ENCODE measurements at places on chromosomes 1 and 21.

DNA sequence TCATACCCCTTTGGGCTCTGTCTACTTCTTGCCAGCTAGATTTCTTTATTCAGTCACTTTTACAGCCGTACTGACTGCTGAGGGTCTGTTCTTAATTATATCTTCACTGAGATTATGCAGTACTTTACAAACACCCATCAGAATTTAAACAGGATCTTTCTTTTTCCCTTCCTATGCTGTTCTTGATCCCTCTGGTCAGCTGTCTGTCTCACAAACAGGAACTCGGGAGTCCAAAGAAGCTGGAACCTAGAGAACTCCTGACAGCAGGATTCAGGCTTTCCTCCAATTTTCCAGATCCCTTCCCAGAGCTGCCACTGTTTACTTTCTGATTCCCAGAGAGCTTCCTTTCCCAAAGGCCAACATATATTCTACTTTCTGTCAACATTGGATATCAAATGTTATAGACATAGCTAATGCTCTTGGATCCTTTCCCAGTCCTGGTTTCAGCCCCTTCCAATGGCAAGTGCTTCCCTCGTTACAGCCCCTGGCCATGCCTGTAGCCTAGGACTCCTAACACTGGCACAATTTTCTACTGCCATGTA, 59.5 kb downstream of the ATP2B4 start:
- DNase-seq, result no peak

DNA sequence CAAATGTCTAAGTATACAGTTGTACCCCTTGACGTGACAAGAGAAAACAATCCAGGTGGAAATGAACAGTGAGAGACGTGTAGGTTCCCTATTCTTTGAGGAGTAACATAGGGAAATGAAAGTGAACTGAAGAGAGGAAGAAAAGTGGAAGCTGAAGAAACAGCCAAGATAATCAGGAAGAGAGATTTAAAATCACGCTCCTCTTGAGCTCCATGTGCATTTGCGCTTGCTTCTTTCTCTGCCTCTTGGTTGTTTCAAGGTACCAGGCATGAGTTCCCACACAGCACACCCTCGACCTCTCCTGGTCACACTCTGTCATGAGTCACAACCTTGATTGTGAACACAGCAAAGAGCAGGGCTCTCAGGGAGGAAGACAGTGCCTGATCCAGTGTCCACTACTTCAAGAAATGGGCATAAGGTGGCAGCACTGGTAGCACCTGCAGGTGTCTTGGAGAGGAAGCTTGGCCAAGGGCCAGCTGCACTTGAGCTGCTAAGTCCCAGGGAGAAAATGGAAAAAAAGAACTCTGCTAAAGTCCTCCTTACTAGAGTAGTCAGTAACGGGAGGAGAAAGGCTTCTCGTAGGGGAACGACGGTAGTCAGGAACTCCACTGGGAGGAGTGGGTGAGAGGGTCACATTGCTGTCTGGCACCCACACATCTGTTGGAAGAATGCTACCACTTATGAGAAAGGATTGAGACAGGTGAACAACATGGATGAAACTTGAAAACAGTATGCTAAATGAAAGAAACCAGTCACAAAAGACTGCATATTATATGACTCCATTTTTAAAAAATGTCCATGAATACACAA, 18.3 kb upstream of the ARID1A start:
- DNase-seq, result no peak

GRCh38 chr1:59453297-59453968, 156.5 kb downstream of the FGGY start:
- no peak for DNase-seq

- DNase-seq, result no peak
Observed at GRCh38 chr1:241627453-241628259, 12.5 kb downstream of the CHML start.

GRCh38 chr1:174191349-174191862, 32.1 kb downstream of the RABGAP1L start:
- DNase-seq, result no peak

DNA sequence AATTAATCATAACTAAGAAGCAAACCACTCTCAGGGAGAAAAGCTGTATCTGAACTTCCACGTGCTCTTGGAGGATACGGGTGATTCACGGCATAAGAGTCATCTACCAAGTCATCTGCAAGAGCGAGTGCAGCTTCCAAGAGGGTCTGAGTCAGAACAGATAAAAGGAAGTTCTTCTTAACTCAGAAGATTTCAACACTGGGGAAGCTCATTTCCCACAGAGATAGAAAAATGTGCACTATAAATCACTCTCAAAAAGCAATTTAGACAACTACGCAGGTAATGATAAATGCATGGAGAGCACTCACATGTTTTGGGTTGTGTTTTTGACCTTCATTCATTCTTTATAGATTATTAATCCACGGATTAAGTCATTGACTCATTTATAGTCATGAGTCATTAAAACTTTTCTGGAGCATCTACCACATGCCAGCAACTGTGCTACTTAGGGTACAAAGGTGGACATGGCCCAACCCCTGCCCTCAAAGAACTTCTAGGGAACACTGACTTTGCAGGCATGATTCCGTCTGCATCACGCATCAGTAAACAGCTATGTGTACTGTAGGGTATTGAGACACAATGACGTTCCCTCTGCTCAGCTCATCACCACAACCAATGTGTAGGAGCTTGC, 20.8 kb downstream of the KCNJ15 start:
- DNase-seq, result no peak

DNA sequence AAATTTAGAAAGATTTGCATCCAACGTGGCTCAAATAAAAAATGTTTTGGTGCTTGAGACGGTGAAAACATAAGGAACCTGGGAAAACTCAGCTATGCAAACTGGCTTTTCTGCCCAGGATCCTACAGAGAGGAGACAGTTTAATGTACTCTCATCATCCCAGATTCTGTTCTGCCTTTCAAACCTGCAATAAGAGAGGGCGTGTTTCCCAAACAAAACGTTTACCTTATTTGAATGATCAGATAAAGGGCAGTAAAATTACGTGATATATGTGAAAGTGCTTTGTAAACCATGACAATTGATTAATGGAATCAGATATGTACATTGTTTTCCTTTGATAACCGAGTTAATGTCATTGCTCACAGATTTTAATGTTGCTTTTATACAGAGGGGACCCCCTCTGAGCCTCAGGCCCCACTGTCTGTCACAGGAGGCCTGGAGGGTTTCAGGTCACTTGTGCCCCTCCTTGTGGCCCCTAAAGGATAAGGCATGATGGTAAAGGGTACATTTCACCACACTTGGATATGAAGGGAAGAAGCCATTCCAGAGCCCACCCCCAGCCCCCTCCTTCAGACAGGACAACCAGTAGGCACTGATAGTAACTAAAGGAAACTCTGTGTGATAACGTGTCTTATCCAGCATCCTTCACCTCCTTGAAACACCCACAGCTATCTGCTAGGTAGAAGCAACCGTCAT, 157.6 kb downstream of the EDEM3 start:
- no peak for DNase-seq

DNA sequence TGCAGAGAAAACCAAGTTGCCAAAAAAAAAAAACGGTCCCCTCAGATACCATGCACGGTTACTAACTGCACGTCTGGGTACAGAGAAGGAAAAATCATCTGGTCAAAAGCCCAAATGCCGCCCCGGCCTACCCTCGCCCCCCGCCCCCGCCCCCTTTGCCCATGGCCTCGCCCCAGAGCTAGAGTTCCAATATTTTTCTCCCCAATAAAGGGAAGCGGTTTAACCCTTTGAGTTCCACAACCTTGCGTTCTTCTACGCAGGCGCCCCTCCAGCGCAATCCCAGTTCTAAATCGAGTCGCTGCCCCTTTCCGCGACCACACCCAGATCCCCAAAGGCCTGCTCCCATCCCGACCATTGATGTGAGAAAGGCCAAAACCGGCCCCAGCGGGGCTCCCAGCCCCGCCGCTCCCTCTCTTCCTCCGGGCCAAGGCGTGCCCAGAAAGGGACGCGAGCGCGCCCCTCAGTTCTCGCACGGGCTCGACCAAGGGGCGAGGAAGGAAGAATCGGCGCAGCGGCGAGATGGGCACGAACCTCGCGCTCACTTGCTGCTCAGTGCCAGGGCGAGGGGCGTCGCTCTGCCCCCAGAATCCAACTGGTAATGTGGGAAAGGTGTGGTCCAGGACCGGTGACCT, 797 bp downstream of the WDR47 start:
- peak; percentile 3 for DNase-seq

- DNase-seq, result no peak
Observed at GRCh38 chr1:41639332-41639936, 155.0 kb upstream of the EDN2 start.

DNA sequence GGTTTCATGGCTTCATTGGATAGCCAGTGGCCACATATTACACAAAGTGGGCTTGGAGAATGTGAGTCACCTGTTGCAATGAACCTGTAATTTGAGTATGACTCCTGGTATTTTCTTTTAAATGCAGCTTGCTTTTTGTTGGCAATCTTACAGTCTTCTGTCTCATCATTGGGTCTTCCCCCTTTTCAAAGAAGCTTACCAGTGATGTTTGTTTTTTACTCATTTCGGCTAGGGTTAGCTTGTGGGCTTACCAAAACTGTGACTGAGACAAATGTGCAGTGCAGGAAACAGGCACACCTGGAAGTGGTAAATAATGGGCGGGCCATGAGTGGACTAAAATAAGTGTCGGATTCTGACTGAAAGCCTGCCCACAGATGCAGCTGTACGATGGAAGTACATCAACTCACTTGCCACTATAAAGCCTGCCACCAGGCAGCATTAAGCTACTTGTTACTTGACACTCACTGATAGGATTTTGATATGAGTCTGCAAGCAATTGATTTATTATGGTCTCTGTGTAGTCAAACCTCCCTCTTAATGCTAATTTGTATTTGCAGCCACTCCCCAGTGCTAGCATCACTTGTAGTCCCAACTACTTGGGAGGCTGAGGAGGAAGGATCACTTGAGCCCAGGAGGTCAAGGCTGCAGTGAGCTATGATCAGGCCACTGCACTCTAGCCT, 4.2 kb downstream of the HHAT start:
- DNase-seq, result no peak

GRCh38 chr1:37792943-37793686, 532 bp upstream of the MANEAL start:
- no peak for DNase-seq

DNA sequence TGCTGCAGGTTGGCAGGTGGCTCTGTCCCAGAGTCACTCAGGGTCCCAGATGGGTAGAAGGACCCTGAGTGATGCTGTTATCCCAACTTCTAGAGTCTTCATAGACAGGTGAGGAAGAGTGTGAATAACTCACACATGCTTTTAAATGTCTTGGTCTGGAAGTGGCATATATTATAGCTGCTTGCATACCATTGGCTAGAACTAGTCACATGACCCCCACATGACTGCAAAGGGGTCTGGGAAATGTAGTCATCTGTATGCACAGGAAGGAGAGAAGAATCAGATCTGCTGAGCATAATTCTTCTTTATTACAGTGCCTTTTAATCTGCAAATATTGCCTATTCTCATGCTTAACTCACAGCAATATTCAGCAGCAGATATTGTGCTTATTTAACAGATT, 28.2 kb upstream of the KLHDC7A start:
- DNase-seq, result no peak

DNA sequence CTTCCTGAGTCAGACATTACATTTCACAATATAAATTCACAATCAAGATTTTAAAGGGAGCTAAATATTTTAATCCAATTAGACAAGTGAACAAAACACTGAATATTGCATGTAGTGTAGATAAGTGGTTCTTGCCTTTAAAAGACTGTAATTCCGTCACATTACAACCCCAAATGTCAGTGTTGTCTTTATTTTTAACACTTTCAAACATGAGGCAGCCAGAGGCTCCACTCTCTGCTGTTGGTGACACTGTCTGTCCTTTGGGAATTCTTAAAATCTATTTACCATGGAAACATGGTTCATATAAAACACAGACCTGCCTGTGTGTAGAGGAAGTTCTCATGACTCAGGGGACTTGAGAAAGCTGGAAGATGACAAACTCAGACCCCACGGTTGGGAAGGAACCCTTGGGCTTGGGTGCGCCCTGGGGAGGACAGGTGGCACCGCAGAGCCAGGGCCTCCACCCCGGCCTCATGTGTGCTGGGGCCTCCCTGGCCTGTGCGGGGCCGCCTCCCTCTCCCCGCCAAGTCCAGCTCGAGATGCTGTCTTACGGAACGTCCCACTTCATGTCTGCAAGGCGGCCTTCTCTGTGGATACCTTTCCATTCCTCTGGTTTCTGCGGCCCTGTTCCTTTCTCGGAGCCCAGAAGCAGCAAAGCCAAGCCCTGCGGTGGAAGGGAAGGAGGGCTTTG, 239.0 kb downstream of the SDCCAG8 start:
- DNase-seq, result no peak

- no peak for DNase-seq
Observed at GRCh38 chr1:75276385-75276784, 142.2 kb downstream of the LHX8 start.

- no peak for DNase-seq
Observed at GRCh38 chr1:168512864-168513595, 30.8 kb downstream of the XCL2 start.

DNA sequence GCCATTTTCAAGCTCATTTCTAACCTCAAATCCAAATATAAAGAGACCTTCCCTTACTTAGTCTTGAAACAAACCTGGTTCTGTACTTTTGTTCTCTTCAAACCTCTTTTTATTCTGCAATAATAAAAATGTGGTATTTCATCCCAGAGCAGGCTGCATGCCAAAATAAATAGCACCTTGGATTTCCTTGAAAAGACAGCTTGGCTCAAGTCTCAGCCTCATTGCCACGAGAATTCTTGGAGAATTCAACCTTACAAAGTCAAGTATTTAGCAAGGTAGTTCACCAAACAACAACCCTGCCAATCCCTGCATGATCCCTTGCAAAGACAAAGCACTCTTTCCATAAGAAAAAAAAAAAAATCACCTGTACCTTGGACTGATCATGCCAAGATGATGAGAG, 33.8 kb downstream of the KANK4 start:
- DNase-seq, result no peak

- DNase-seq, result no peak
Observed at GRCh38 chr1:16050328-16050727, 6.7 kb downstream of the CLCNKB start.

DNA sequence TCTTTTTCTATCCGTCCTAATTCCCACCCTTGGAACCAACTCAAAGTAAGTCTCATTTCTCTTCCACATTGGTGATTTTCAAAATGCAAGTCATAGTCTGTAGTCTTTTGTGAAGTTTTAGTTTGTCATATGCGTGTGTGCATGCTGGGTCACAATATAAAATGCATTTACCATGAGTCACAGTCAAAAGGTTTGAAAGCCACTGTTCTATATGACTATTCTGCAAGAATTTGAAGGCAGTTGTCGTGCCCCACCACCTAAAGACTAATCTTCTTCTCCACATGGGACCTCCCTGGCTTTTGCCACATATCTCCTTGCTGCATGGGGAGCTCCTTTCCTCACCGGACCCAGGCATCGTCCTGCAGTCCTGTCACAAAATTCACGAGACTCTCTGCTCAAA, 1.6 kb downstream of the STPG1 start:
- no peak for DNase-seq

DNA sequence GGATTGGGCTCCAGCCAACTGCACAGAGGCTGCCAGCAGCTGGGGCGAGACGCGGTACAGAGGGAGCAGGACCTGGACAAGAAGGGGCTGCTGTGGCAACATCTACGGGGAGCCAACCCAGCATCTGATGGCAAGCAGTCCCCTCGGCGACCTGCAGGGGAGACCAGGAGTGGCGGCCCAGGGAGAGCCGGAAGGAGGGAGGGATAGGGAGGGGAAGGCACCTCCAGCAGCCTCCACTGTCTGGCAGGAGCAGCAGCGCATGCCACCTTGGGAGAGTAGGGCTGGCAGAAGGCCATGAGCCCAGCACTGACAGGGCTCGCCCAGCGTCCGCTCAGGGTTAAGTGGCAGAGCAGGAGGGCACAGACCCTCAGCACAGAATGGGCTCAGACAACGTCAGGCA, 17.3 kb downstream of the CHD5 start:
- no peak for DNase-seq

- DNase-seq, result no peak
Observed at GRCh38 chr1:243738020-243738419, 112.0 kb downstream of the AKT3 start.

- no peak for DNase-seq
Observed at GRCh38 chr21:35475762-35476161, 426.7 kb upstream of the RUNX1 start.
